Activated CD8-positive, alpha-beta T cell treated with anti-CD3 and anti-CD28 coated beads for 36 hours (primary cell): ENCODE measurements at places on chromosomes 4 and X.

GRCh38 chrX:155983326-155983725 is 14.2 kb upstream of the IL9R start:
- H3K36me3 ChIP-seq = no peaks in the 10 kb centered on the region
- no peak for DNase-seq
- H3K4me3 ChIP-seq = no peak overlapping the region
- no peak overlapping the region for H3K27ac ChIP-seq
- peaks cover 2% of the 10 kb centered on the region for H3K27me3 ChIP-seq

DNA sequence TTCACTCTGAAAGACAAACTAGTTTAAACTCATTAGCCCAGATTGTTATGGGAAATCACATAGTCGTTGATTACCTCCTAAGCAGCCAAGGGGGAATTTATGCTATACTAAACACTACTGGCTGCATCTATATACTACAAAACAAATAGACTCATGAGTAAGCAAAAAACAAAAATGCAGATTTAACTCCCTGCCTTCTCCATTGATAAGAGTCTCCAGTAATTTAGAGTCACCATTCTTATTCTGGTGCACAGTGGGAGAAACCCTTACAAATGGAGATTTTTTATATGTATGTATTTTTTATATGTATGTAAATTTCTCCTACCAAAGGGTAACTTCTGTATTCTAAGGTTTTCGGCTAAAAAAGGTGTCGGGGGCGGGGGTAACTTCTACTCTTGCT is 126.6 kb downstream of the PLS3 start:
- H3K4me1 ChIP-seq = no peaks in the 10 kb centered on the region
- no peak overlapping the region for H3K27ac ChIP-seq
- no peaks in the 10 kb centered on the region for H3K27me3 ChIP-seq
- H3K36me3 ChIP-seq = no peaks in the 10 kb centered on the region

GRCh38 chr4:4356106-4357041 is 30.5 kb upstream of the NSG1 start:
- no peak overlapping the region for H3K4me3 ChIP-seq
- DNase-seq = no peak

DNA sequence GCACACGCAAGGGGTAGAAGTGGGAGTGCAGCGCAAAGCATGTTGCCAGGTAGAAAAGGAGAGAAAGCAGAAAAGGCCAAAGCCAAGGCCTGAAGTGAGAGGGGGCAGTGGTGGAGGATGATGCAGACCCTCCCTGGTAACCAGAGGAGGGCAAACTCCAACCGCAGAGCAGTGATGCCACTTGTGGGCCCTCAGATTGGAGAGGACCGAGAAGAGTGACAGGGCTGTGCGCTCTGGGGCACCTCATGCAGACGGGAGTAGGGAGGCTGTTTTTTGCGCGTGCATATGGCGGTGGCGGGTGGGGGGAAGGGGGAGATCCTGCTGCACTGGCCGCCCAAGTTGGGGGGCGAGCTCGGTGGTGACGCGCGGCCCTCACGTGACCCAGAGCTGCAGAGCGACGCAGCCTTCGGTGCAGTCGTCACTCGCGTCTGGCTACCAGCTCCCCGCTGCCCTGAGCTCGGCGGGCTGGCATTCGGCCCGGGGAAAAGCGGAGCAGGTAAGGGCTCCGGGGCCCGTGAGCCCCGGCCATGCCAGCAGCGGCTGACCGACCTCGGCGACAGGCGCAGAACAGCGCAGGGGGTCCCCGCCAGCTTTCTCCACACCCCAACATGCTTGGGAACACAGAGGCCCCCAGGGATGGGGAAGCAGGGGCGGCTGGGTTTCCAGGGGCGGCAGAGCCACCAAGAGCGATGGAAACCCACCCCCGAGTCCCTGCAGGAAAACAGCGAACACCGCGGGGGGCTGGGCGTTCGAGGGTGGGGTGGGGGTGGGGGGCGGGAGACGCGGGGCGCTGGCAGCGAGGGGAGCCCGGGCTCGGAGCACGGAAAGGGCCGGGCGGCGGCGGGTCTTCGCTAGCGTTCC is at the start of gene BEX3:
TSS of gene BEX3 (plus strand) at position 421 of the 861 bp plus-strand sequence. CDS start 984 bp downstream, outside the sequence.
- H3K4me3 ChIP-seq = peak within 1 kb of the TSS; percentile 76
- H3K36me3 ChIP-seq = peaks cover 4% of the 10 kb centered on the region

DNA sequence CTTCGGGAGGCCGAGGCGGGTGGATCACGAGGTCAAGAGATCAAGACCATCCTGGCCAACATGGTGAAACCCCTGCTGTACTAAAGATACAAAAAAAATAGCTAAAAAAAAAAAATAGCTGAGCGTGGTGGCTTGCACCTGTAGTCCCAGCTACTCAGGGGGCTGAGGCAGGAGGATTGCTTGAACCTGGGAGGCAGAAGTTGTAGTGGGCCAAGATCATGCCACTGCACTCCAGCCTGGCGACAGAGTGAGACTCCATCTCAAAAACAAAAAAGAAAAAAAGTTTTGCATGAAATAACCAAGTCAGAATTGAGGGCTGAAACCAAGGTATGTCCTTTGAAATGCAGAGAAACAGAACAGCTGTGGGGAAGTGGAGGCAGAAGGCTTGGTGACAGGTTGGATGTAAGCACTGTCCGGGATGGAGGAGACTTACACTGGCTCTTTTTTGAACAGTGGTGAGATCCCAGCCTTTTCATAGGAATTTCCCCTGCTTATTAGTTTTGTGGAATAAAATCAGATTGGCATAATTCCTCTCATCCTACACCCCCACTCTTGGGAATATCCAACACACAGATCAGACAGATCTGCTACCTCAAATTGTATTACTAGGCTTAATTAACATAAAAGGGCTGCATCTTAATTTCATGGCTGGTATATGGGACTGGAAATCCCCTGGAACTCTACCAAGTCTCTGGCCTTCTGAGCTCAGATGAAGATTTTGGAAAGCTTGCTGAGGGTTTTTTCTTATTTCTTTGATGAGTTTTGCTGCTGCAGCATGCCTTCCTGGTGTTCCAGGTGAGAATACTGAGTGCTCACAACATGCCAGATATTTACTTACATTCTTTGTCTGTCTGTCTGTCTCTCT is 18.8 kb upstream of the C4orf36 start:
- H3K4me3 ChIP-seq = no peak overlapping the region
- DNase-seq = no peak
- H3K4me1 ChIP-seq = peaks cover 16% of the 10 kb centered on the region
- H3K27ac ChIP-seq = no peak overlapping the region

GRCh38 chrX:117689956-117690355 is 426.7 kb downstream of the KLHL13 start:
- DNase-seq = no peak
- H3K27me3 ChIP-seq = no peaks in the 10 kb centered on the region
- H3K36me3 ChIP-seq = no peaks in the 10 kb centered on the region

DNA sequence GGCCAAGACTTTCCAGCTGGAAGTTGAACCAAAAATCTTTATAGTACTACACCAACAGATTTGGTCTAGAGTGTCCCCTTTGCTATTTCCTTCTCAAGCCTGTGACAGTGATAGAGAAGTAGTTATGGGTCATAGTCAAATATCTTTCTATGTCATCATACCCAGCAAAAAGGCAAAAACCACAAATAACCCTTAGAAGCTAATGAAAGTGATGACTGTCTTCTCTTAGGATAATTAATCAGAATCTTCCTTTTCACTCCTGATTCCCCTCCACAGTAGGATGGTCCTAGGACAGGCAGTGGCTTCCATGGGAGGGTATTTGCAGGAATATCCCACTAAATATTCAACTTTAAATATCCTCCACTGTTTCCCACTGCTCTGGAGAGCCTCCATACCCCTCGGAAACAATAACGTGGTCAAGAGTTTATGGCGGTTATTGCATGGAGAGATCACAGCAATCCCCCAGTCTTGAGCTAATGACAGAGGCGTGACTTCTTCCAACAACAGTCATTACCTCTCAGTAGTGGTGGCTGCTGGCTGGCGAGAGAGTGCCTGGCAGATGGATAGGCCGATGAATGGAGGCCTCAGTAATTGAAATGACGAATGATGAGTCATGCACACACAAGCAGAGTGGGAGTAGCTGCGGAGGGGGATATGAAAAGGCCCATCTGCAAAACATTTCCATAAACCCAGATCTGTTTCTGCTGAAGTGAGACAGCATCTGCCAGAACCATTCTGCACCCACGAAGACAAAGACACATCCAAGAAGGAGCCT is 154.9 kb downstream of the STK32B start:
- no peak overlapping the region for H3K27ac ChIP-seq
- H3K4me3 ChIP-seq = no peak overlapping the region
- no peaks in the 10 kb centered on the region for H3K27me3 ChIP-seq
- H3K36me3 ChIP-seq = no peaks in the 10 kb centered on the region

DNA sequence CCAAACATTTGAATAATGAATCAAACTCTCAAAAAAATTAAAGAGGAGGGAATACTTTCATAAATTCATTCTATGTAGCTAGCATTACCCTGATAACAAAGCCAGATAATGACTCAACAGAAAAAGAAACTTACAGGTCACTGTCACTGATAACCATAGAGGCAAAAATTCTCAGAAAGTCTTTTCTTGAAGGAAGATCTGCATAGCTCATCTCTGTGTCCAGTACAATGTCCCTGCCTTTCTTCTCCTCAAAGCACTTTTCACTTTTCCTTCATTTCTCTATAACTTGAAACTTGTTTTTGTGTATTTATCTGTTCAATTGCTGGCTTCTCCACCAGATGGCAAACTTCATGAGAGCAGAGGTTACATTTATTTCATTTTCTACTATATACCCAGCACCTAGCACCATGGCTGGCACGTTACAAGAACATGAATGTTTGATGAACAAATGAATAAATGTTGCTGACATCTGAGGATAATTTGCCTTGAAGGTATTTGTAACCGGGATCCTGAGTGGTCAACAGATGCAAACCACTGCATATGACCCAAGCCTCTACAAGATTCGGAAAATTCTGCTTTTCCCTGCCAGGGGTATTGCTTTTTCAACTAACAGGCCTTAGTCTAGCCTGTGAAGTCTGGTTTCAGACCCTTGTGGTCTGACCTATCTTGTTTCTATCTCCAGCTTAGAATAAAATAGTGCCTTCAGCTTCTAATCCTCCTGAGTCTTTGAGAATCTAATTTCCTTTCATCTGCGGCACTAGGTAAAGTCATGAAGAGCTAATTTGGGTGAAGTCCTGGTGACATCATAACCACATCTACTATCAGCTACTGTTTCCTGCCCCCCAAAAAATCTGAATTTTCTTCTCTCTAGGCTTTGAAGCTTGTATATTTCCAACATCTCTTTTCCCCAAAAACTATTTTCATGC is 52.5 kb upstream of the ANTXR2 start:
- no peaks in the 10 kb centered on the region for H3K27me3 ChIP-seq
- peak overlapping the region; percentile 30 for H3K4me3 ChIP-seq
- peak overlapping the region; percentile 87 for H3K27ac ChIP-seq
- H3K36me3 ChIP-seq = no peaks in the 10 kb centered on the region
- DNase-seq = peak; percentile 56

GRCh38 chrX:155997436-155997835 is at the start of gene IL9R:
Gene IL9R, plus strand, starts transcription at chrX:155997696. Its CDS starts 64 bp downstream, at chrX:155997760.
- H3K36me3 ChIP-seq = no peaks in the 10 kb centered on the region
- peak within 1 kb of the TSS; percentile 54 for H3K4me3 ChIP-seq
- H3K27ac ChIP-seq = peak within 1 kb of the TSS; percentile 82
- H3K27me3 ChIP-seq = no peaks in the 10 kb centered on the region
- DNase-seq = peak; percentile 89

GRCh38 chr4:77010841-77011354 is 61.3 kb downstream of the SEPTIN11 start:
- no peak for DNase-seq
- H3K36me3 ChIP-seq = peaks cover 43% of the 10 kb centered on the region
- no peak overlapping the region for H3K4me3 ChIP-seq
- peaks cover 67% of the 10 kb centered on the region for H3K4me1 ChIP-seq
- H3K27me3 ChIP-seq = no peaks in the 10 kb centered on the region

- no peak overlapping the region for H3K4me3 ChIP-seq
- H3K4me1 ChIP-seq = no peaks in the 10 kb centered on the region
- H3K27ac ChIP-seq = no peak overlapping the region
- no peaks in the 10 kb centered on the region for H3K27me3 ChIP-seq
Measured at GRCh38 chr4:79381161-79381560, 26.9 kb downstream of the GK2 start.

GRCh38 chrX:110462957-110463356 is 104.3 kb downstream of the RTL9 start:
- peaks cover 2% of the 10 kb centered on the region for H3K27me3 ChIP-seq
- H3K36me3 ChIP-seq = no peaks in the 10 kb centered on the region
- no peak overlapping the region for H3K27ac ChIP-seq
- no peaks in the 10 kb centered on the region for H3K4me1 ChIP-seq

DNA sequence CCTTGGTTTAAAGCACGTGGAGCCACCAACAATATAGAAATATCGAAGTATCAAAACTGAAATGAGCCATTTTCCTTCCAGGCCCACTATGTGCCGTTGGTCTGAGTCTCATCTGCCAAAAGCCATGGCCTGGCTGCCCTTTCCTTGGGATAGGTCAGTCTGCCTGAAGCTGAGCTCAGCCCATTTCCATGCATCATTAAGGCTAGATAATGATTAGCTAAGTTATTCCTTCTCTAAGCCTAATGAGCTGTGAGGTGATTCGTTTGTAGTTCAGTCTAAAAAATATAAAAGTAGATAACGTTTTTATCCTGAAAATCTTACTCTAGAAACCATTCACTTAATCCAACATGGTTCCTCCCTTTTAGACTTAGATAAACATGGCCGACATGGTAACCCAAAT is 936.2 kb upstream of the LCORL start:
- no peaks in the 10 kb centered on the region for H3K4me1 ChIP-seq
- H3K36me3 ChIP-seq = no peaks in the 10 kb centered on the region
- H3K4me3 ChIP-seq = no peak overlapping the region
- H3K27me3 ChIP-seq = no peaks in the 10 kb centered on the region

GRCh38 chr4:12580787-12581186 is 903.4 kb downstream of the RAB28 start:
- H3K36me3 ChIP-seq = no peaks in the 10 kb centered on the region
- no peak overlapping the region for H3K27ac ChIP-seq
- DNase-seq = no peak
- H3K4me1 ChIP-seq = no peaks in the 10 kb centered on the region

DNA sequence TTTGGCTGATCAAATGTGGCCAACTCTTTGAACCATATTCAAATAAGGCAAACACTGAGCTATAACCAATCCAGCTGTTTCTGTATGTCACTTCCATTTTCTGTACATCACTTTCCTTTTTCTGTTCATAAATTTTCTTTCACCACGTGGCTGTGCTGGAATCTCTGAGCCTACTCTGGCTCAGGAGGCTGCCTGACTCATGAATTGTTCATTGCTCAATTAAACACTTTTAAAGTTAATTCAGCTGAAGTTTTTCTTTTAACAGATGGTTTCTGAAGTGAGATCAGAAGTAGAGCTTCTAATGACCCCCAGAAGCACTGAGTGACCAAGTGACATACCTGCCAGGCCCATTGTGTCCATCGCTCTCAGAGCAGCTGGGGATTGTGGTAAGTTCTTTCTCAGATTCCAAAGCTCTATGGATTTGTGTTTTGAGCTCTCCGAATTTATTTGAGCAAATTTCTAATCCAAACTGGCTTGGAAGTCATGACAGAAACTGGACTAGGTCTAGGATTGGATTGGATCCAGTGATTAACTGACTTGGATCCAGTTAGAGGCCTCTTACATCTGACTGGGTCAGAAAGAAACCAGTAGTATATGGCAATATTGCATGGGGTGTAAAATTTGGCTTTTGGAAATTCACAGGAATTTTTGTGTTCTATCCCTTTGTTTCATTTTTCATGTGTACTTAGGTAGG is 121.2 kb upstream of the BANK1 start:
- peaks cover 2% of the 10 kb centered on the region for H3K27me3 ChIP-seq
- no peaks in the 10 kb centered on the region for H3K4me1 ChIP-seq
- H3K27ac ChIP-seq = no peak overlapping the region
